Osteocyte (in vitro differentiated cells): ENCODE measurements at places on chromosomes 3 and 15. TPM values are rescaled to one million over a fixed set of nuclear protein-coding genes. Genes with fewer than 3 reads are reported as not detected.

Gene ZPLD1
- total RNA-seq: not detected in 2 replicates

Gene DCP1A
- 20.8 and 24.2 TPM in 2 replicates for total RNA-seq

Gene NEIL1
- total RNA-seq: 30.0 and 34.0 TPM in 2 replicates

Gene CD86
- not detected in 2 replicates for total RNA-seq

Gene PRICKLE2
- total RNA-seq: 24.7 and 25.2 TPM in 2 replicates

Gene PLS1
- 0.78 and 1.5 TPM in 2 replicates for total RNA-seq

Gene CLSTN2
- 143 and 161 TPM in 2 replicates for total RNA-seq

Gene GOLGA8T
- total RNA-seq: 0.94 TPM in 1 of 2 replicates, not detected in the other

Gene BFSP2
- not detected in 2 replicates for total RNA-seq

Gene MKRN2OS
- not detected in 2 replicates for total RNA-seq

Gene AP4E1
- total RNA-seq: 12.3 and 12.4 TPM in 2 replicates

Gene POTEB
- not detected in 2 replicates for total RNA-seq

Gene CHRNA7
- total RNA-seq: 0.37 and 0.73 TPM in 2 replicates

Gene TIPIN
- 7.6 and 8.0 TPM in 2 replicates for total RNA-seq

Gene RPP14
- total RNA-seq: 14.2 and 17.9 TPM in 2 replicates

Gene CYP1A2
- total RNA-seq: not detected in 2 replicates

Gene PRR20G
- total RNA-seq: not detected in 2 replicates

Gene LRRN1
- 0.99 and 1.2 TPM in 2 replicates for total RNA-seq

Gene MELTF
- 1.4 and 1.9 TPM in 2 replicates for total RNA-seq

Gene WNT7A
- total RNA-seq: not detected in 2 replicates

Gene CHCHD4
- 7.2 and 7.9 TPM in 2 replicates for total RNA-seq

Gene ABHD6
- 7.4 and 7.8 TPM in 2 replicates for total RNA-seq

Gene PAQR5
- 1.5 and 2.0 TPM in 2 replicates for total RNA-seq

Gene PLSCR2
- not detected in 2 replicates for total RNA-seq

Gene HEG1
- total RNA-seq: 123 and 129 TPM in 2 replicates

Gene GOLGA6L4
- 4.9 and 5.1 TPM in 2 replicates for total RNA-seq

Gene GOLGA6L10
- total RNA-seq: 1.6 and 2.9 TPM in 2 replicates

Gene LYZL4
- not detected in 2 replicates for total RNA-seq

Gene FBXL2
- 16.0 and 20.4 TPM in 2 replicates for total RNA-seq

Gene AMIGO3
- total RNA-seq: not detected in 2 replicates

Gene HESX1
- 1.3 and 2.0 TPM in 2 replicates for total RNA-seq

Gene EPHA3
- total RNA-seq: 0.94 and 1.6 TPM in 2 replicates

Gene SAMMSON
- not detected in 2 replicates for total RNA-seq

Gene CTXN2
- total RNA-seq: not detected in 2 replicates

Gene MAPK6
- 44.3 and 46.1 TPM in 2 replicates for total RNA-seq
